ENCODE measurements at places on chromosomes 6 and 20.

DNA sequence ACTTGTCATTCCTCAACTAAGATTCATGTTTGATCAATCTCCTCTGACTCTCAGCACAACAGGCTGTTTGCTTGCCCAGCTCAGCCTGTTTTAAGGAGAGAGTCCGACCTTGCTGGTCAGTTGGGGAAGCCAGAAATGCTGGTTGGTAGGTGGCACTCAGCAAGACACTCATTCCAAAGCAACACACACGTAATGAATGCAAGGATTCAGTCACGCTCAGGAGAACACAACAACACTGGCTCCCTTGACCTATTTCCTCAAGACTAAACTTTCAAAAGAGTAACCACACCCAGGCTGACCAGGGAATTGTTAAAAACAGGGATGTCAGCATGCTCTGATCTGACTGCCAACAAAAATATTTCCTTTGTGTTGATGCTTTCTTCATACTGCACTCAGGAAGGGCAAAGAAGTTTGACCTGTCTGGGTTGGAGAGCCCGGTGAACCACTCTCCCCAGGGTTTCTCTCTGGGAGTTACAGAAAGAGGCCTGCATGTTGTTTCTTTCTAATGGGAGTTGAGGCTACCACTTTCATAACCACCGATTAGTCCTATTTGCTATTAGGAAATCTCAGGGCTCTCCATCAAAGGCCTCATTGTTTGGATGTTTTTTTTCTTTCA lies 25.6 kb upstream of the PREP start:
- no peak for DNase-seq

GRCh38 chr6:42532038-42532669 lies 31.7 kb upstream of the UBR2 start:
- no peak for DNase-seq

- no peak for DNase-seq
These were observed 204.4 kb downstream of the BTBD9 start for GRCh38 chr6:38435330-38435729.

DNA sequence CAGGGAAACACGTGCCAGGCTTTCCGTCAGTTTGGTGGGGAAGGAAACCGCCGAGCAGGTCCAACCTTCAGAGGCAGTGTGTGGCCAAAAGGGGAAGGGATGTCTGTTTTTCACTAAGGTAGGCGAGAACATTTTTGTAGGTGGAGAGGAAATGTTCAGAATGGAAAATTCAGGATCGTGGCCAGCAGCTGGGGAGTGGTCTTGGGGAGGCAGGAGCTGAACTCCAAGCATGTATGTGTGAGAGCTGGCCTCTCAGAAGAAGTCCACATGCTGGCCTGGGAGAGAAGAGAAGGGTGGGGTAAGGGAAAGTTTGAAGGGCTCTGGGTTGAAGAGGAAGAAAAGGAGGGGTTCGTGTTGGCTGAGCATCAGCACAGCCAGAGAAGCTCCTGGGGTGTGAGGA lies 74.9 kb downstream of the SYNDIG1 start:
- DNase-seq: no peak

DNA sequence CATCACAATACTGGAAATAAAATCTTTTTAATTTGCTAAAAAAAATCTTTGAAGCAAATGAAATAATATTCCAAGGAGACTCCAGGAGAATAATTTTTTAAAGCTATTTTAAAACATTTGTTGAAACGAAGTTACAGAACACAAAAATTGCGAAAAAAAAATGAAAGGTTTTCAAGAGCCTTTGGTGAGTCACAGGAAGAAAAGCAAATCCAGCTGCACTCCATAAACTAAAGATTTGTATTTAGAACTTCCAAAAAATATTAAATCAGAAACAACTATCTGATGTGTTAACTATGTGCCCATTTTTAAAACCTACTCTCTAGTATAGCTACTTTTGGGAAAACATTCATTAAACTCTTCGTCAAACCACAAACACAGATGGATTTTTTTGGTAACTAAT lies 23.6 kb downstream of the PDSS2 start:
- DNase-seq: no peak

- DNase-seq: no peak
These were observed 181.1 kb upstream of the SUPT3H start for GRCh38 chr6:45558858-45559257.

DNA sequence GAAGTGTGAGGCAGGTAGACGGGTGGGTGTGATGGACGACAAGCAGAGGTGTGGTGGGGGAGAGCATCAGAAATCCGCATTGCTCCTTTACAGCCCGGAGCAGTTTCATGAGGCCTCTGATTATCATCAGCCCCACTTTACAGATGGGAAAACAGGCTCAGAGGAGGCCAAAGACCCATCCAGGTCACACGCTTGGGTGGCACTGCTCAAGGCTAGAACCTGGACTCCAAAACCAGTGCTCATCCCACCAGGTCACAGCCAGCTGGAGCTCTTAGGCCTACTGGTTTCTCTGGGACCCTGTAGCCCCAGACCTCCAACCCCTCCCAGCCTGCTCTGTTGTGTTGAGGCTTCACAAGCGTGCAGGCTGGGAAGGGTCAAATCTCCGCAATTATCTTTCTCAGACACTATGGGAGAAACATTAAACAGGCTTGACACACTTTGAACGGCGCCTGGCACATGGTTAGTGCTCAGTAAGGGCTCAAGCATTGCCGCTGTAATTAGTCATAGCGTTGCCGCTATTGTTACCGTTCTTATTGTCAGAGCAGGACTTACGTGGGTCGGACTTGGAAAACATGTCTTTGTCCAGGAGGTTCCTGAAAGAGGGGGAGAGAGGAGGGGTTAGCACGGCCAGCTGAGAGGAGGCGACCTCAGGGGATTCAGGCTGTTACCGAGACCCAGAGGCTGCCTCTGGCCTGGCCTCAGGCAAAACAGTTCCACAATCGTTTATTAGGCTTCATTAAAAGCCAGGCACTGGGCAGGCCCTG lies 16.6 kb downstream of the CPNE5 start:
- no peak for DNase-seq

- no peak for DNase-seq
These were observed 48.3 kb downstream of the CARMIL1 start for GRCh38 chr6:25327432-25327831.

DNA sequence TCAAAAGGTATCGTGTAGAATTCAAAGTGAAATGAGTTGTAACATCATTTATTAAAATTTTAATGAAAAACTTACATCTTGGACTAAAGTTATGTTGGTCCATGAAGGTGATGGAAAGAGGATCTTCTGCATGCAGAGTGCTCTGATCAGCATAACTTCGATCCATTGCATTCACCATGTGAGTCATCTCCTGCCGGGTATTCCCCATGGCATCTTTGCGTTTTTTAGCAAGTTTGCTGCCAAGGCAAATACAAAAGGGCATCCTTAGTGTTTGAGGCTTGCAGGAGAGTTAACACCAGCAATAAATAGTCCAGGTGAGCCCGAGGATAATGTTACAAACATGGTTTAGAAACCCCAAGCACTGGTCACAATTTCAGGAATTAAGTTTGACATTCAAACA lies 104.2 kb upstream of the THEMIS start:
- DNase-seq: no peak

GRCh38 chr20:35010405-35011192 lies 54.9 kb downstream of the MYH7B start:
- no peak for DNase-seq

DNA sequence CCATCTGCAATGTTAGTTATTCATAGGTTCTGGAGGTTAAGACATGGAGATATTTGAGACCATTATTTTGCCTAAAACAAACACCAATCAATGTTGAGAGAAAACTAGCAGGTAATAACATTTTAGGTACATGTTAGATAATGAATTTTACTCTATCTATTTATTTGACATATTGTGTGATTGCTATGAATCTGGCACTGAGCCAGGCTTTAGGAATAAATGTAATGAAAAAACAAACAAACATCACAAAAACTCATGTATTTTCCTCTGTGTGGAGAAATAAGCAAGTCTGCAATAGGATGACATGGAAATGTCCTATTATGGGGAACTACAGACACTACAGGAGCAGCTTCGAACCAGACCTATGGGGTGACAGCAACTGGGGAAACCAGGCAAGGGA lies 57.8 kb downstream of the OPN5 start:
- DNase-seq: no peak

GRCh38 chr6:75203721-75204120 lies 2.1 kb downstream of the COL12A1 start:
- no peak for DNase-seq

Data from activated CD8-positive, alpha-beta memory T cell treated with anti-CD3 and anti-CD28 coated beads for 1 hour (primary cell).